Activated CD4-positive, alpha-beta T cell treated with anti-CD3 and anti-CD28 coated beads for 1 hour (primary cell): ENCODE measurements at places on chromosomes 12 and 14.
A peak's percentile ranks its signal among the peaks of the same experiment; 100 is the strongest.

- DNase-seq = no peak
These were observed 974.5 kb upstream of the FLRT2 start for GRCh38 chr14:84555493-84555892.

- peak; percentile 36 for DNase-seq
These were observed 28.8 kb downstream of the SPRING1 start for GRCh38 chr12:116708826-116709756.

DNA sequence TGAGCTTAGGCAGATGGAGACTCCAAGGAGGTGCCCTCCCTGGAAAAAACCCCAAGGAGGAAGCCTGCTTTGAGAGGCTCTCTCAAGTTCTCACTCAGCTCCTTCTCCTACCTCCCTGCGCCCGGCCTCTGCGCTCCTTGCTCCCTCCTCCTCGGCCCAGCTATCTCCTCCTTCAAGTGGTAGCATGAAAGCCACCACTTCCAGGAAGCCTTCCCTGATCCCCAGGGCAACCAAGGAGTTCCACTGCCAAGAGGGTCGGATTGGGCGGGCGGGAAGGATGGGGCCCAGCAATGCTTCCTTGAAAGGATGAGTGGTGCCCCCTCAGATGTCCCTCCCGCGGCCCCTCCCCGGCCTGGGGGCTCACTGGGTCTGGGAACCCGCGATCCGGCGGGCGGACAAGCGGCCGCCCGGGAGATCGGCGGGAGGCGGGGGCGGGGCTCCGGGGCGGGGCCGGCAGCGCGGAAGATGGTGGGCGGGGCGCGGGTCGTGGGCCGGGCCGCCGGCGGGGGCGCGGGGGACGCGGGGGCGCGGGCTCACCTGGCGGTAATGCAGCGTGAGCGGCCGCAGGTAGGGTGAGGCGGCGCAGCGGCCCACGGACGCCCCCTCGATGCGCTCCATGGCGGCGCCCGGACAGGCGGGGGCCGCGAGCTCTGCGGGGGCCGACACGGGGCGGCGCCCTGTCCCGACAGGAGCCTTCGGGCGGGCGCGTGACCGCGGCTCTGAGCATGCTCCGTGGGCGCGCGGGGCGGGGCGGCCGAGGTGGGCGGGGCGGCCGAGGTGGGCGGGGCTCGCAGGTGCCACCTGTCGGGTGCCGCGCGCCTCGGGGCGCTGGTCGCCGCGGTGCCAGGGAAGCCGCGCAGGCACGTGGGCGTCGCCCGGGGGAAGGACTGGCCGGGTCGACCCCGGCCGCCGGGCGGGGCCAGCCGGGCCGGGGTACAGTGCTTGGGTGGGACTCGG, at the start of gene NUDT14:
NUDT14 (minus strand) TSS at position 721 of the 957 bp plus-strand sequence; CDS start at position 618, 103 bp downstream.
- DNase-seq = peak; percentile 80

DNA sequence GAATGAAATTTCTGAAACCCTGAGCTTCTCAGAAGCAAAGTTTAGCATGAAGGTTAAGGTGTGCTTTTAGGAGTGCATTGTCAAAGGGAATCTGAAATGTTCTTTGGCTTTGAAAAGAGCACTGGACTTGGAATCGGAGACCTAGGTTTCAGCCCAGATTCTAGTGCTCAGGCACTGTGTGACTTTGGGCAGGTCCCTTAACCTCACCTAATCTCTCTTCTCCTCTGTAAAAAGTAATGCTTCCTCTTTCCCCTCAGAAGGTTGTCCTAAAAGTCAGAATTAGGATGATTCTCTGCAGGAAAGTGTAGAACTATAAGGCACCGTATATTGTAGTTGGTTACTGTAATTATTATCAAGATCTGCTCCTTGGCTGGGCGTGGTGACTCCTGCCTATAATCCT, 38.0 kb upstream of the ELK3 start:
- DNase-seq = no peak

DNA sequence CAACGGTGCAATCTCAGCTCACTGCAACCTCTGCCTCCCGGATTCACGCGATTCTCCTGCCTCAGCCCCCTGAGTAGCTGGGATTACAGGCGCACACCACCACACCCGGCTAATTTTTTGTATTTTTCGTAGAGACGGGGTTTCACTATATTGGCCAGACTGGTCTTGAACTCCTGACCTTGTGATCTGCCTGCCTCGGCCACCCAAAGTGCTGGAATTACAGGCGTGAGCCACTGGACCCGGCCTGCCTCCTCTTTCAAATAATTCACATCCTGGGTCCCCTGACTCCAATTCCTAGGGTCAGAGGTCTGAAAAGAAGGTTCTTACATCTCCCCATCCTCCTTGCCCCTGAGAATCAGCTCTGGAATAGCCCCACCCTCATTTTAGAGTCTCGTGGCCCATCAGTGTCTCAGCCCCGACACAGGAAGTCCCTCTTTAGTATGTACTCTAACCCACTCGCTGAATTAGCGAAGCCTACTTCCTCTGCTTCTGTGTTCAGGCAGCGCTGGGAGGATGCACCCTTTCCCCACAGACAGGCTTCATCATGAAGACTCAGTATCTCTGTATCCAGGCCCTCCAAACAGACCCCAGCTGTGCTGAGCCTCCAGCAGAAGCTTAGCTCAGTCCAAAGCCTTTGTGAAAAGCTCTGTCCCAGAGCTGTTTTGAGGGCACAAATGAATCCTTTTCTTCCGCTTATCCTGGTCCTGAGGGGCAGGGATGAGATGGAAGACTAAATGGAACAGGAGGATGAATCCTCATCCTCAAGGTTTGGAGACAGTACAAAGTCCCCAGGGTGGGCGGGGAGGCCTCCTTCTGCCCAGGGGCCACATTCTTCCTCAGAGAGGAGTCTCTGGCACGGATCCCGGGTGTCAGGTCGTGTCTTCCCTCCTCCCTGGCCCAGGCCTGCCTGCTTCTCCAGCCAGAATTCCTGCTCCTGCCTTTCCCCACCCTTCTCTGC, 3.5 kb downstream of the LPAR5 start:
- peak; percentile 42 for DNase-seq

GRCh38 chr14:100430571-100430970, 107.4 kb downstream of the SLC25A47 start:
- DNase-seq = no peak

GRCh38 chr12:124824195-124824594, 39.5 kb downstream of the SCARB1 start:
- DNase-seq = no peak

DNA sequence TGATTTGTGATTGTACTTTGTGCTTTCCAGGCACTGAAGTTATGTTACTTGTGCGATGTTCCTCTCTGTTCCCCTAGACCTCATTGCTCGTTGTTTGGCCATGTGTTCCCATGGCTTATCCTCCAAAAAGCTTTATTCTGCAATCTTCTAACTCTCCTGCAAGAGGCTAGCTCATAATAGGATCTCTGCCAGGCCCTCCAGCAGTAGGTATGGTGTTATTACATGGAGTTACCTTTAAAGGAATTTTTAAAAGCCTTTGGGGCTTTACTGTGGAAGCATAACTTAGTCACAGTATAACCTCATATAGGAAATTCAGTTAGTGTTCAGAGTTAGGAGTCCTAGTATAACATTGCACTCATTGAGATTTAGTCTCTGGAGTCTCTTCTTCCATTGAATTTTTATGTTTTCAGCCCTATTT, 292.3 kb downstream of the RAD51B start:
- DNase-seq = no peak

GRCh38 chr14:42513837-42514236, 907.2 kb downstream of the LRFN5 start:
- DNase-seq = no peak

GRCh38 chr12:104748790-104749189, 209.3 kb downstream of the SLC41A2 start:
- no peak for DNase-seq

DNA sequence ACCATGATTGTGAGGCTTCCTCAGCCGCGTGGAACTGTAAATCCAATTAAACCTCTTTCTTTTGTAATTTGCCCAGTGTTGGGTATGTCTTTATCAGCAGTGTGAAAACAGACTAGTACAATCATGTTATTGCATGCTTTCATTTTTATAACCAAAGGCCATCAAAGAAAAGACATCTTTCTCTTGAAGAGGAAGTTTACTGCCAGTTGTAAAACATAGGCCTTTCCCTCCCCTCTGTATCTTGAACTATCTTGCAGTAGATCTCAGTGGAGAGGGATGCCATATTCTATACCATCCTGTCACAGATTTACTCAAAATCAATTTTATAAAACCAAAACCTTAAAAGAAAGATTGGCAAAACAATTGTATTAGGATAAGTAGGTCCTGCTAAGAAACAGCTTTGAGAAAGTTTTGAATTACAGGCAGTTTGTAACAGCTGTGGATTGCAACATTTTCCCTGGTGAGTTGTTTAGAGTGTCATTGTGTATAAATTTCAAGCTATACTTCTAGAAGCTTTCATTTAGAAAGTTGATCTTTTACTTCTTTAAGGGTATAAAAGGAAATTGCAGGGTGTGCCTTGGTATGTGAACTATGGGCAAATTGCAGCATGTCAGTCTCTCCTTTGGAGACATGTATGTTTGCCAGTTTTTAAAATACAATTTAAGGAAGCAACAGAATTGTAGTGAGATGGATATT, 128.0 kb downstream of the ATP23 start:
- no peak for DNase-seq

- DNase-seq = peak; percentile 37
These were observed at the start of gene SAMD4A for GRCh38 chr14:54566410-54567223. Gene SAMD4A, plus strand, starts transcription at chr14:54567128. Its CDS starts 789 bp downstream, at chr14:54567917.

GRCh38 chr14:94129111-94129757, at the start of gene IFI27L2:
Gene IFI27L2, minus strand, starts transcription at chr14:94129604. Its CDS starts 40 bp downstream, at chr14:94129564.
- peak; percentile 37 for DNase-seq

DNA sequence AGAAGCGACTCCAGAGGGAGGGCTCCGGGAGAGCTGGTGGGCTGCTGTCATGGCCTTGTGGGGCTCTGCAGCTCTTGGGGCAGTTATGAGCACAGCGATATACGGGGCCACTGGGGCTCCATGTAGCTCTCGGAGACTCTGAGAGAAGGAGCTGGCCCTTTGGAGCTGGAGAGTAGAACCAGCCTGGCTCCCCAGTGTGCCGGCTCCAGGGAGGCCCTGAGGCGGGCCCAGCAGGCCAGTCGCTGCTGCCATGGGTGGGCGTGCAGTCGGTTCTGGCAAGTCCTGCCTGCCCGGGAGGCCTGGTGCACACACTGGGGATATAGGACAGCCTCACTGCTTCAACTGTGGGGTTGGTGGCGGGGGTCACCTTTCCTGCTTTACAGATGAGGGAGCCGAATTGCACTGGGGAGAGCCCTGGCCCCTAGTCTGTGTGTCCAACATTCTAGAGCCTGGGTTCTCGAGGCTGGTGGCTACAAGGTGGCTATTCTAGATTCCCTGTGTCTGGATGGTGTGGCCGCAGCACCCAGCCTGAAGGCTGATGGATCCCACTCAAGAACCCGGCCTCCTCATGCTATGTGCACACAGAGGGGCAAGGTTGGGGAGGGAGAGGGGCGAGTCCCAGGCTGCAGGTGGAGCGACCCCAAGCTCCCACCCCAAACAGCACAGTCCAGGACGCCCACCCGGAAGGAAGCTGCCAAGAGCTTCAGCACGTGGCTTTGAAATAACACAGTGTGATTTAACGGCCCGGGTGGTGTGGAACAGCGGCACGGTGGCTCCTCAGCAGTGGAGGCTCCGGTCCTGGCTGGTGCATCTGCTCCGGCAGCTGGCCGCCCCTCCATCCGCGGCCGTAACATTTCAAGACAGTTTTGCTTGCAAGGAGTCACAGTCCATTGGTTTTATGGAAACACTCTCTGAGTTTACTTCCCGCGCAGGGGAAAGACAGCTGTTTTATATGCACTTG, 188.3 kb upstream of the C14orf180 start:
- no peak for DNase-seq

DNA sequence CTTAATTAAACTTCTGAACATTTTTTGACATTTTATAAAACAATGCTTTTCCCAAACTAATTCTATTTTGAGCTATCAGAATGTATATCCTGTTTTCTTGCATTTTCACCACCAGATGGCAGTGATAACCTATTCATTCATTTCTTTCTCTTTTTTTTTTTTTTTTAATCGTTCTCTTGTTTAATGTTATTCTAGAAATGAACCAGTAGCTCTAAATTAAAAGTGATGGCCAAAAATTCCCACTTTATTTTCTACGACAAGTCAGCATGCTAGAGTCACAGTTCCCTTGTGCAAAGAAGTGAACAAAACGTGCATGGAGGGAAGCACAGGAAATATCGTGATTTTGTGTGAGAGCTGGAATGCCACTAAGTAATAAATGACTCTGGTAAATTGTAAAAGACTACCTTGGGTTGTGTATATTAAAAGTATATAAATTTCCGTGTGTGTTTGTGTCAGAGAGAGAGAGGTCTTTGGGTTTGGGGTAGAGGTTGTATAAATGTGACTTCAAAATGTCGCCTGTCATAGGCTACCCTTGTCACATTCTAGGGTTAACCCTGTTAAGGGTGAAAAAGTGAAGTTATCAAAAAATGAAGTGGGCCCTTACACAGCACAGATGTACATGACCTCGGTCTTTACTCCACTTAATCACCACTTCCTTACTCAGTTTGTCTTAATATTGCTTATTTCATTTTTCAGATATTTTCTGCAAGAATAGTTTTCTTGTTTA, 40.4 kb upstream of the LDHB start:
- DNase-seq = no peak

GRCh38 chr12:125755512-125755911, 690.3 kb downstream of the AACS start:
- DNase-seq = no peak

DNA sequence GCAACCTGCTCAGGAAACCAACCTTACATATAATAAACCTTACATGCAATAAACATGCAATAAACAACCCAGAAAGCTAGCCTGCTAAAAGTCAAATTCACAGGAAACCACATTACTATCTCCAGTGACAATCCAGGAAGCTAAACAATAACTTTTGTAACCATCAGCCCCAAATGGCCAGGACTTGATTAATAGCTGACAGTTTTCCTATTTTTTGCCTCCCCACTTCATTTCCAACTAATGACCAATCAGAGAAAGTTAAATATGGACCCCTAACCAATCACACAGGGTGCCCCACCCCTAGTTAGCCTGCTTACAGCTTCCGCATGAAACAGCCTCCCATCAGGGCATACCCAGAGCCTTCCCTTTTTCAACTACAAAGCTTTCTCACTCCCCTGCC, 152.2 kb upstream of the LMNTD1 start:
- no peak for DNase-seq

GRCh38 chr14:64706593-64707193, 2.5 kb downstream of the PLEKHG3 start:
- no peak for DNase-seq

DNA sequence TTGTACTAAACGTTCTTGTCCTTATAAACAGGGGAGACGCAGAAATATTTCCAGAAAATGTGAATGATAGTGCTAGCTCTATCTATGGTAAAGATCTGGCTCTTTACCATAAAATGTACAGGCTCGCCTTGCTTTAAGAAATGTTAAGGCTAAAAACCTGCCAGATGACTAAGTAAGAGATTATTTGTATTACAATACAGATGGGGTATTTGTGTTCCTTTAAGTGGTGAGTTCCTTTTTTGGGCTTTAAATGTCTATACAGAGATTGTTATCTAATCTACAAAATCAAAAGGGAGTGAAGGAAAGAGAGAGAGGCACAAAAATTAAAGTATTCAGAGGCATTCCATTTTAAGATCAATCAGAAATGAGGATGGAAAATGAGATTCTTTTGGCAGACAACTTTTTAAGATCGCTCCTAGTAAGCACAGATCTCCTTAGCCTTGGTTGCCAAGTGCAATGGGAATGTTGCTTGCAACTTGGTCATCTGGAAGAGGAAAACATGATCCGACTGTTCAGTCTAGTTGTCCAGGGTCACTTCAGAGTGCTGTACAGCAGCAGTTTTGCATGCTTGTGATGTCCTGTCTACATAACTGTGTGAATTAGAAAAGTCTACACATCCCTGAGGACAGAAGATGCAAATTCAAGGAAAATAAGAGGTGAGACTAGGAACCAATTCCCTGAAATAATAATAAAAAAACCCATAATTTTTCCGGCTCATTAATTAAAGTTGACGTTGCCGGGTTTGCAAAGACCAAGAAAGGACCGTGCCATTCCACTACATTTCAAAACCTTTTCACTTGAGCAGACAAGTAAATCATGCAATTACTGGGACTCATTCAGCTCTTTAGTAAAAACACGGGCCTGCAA, 380.8 kb downstream of the EGLN3 start:
- DNase-seq = no peak
